ENCODE measurements at places on chromosomes 11 and 22.

GRCh38 chr22:24996420-24996952 lies 44.0 kb downstream of the KIAA1671 start:
- no peak for DNase-seq

GRCh38 chr11:23097891-23098290 lies 237.6 kb upstream of the CCDC179 start:
- peak; percentile 31 for DNase-seq

- no peak for DNase-seq
These were observed 29.7 kb upstream of the PICK1 start for GRCh38 chr22:38027487-38027886.

DNA sequence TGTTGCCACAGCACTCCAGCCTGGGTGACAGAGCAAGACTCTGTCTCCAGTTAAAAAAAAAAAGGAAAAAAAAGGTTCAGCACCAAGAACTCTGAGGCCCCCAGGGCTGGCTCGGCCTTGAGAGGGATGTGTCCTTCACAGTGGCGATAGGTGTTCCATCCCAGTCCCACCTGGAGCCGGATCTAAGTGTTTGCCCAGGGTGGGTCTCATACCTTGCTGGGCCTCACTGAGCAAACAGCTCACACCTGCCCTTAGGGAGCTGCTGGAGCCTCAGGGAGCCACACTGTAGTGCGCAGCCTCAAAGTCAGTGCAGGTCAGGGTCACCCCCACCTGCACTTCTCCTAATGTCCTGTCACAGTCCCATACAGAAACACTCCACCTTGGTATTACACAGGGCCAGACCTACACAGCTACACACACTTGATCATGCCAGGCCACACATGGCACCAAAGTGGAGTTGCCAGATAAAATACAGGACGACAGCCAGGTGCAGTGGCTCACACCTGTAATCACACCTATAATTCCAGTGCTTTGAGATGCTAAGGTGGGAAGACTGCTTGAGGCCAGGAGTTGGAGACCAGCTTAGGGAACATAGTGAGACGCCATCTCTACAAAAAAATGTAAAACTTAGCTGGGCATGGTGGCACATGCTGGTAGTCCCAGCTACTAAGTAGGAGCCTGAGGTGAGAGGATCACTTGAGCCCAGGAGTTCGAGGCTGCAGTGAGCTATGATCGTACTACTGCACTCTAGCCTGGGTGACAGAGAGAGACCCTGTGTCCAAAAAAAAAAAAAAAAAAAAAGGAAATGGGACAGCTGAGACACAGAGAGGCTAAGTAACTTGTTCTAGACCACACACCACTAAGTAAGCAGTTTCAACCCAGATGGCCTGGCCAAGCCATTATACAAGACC lies 7.3 kb downstream of the STARD10 start:
- peak; percentile 59 for DNase-seq

- DNase-seq = no peak
These were observed 57.0 kb upstream of the BIRC3 start for GRCh38 chr11:102260241-102260640.

- DNase-seq = peak; percentile 24
These were observed 377.2 kb downstream of the BRD1 start for GRCh38 chr22:49450498-49450897.

DNA sequence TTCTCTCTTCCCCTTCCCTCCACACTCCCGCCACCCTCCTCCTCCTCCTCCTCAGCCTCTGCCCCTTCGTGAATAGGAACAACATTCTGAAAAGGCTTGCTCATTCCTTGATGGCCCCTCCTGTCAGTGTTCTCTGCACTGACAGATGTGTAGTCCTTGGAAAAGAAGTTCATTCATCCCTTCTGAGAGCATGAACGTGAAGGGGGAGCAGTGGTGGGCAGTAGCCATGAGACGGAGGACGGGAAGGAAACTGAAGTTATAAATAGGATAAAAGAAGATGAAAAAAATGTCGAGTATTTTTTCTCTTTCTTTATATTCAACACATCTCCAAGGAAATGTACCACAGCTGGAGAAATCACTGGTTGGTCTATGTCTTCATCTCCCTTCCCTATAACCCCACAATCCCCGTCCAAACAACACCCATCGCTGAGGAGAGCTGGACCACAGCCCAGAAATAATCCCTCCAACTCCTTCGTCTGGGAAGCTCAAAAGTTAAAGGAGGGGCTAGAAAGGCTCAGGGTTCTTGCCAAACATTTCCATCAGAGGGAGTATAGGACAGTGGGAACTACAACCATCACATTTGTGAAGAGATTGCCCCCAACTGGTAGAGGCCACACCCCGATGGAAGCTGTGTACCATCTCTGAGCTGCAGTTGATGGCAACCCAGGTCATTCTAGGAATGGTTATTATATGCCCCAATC lies 33.5 kb downstream of the ETS1 start:
- no peak for DNase-seq

DNA sequence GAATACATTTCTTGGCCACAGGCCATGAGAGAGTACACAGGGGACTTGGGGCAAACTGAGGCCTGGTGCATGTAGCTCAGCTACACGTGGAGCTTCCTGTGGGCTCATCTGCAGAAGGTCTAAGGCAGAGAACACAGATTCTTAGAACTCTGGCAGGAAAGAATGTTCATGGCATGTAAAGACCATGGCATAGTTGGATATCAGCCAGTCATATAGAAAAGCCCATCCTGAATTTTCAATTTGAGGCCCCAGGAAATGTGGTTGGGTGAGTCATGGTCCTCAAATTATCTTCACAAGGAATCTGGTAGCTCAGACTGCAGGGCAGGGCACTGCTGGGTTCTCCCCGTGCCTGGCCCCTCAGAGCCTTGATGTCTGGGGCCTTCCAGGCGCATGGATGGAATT lies 13.7 kb upstream of the ST3GAL4 start:
- DNase-seq = peak; percentile 71

DNA sequence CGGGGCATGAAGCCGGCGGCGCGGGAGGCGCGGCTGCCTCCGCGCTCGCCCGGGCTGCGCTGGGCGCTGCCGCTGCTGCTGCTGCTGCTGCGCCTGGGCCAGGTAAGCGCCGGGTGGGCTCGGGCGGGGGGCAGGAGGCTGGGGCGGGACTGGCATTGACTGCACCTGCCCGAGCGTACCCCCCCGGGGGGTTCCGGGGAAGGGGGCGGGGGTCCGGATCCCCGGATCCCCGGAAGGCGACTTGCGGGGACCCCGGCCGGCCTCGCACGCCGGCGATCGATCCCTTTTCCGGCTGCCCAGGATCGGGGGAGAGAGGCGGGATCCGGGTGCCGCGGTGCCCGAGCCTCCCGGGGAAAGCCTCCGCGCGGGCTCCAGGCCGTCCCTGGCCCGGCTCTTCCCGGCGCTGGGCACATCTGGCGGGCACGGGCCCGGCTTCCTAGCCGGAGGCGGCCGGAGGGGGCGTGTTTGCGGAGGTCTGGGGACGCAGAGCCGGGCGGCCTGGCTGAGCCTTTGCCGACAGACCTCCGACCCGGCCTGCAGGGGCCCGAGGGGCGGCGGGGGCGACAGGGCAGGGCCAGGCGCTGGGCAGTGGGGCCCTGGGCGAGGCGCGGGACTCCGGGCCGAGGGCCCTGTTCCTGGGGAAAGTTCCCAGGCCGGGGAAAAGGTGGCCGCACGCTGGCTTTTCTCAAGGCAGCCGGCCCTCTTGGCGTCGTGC lies 705 bp downstream of the PTPRJ start:
- DNase-seq = no peak

GRCh38 chr11:125102510-125102909 lies 8.9 kb downstream of the TMEM218 start:
- no peak for DNase-seq

DNA sequence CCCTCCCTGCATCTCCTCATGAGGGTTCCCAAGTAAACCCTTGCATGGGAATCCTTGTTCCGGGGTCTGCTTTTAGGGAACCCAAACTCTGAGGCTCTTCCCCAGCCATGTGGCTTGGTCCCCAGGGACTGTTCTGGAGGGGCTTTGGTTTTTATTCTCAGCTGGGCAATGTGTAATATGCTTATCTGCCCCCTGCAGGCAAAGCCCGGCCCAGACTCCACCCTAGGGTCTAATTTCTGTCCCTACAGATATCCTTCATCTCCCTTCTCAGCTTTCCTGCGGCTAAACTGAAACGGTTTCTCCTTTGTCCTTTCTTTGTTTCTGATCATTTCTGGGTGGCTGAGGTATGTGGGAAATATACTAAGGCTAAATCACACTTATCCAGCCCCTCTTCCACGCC lies 37.1 kb downstream of the TST start:
- DNase-seq = peak; percentile 40

DNA sequence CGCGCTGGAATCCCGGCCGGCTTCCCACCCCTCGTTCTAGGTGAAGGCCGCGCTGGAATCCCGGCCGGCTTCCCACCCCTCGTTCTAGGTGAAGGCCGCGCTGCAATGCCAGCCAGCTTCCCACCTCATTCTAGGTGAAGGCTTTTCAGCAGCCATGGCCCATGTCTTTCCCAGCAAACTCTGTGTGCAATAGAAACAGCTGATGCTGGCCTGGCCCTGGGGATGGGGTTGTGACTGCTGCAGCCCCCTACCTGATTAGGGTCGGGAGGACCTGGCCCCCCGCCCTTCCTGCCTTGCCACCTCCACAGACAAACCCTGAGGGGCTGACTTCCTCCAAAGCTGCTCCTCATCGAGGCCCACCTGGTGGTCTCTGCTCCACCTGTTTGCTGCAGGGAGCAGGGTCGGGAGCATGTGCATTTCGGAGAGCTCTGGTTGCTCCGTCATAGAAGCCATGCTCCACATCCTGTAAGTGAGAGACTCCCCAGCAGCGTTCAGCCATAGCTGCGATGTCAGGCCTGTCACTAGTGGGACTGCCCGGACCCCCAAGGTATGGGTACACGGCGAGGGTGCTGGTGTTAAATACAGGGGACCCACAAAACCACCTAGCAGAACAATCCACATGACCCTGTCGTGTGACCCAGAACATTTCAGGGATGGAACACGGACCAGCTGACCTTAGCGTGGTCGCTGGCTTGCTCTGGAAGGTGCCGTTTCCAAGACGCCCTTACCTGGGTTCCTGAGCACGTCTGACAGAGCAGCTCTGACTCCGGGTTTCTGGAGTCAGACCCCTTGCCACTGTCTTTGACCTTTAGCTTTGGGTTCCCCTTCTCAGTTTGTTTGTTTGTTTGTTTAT lies 3.3 kb downstream of the ZBED4 start:
- no peak for DNase-seq

- no peak for DNase-seq
These were observed 4.0 kb downstream of the MYO18B start for GRCh38 chr22:25746012-25746373.
